Spleen (tissue), 13 donors: ENCODE measurements at places on chromosomes 12 and 14.
A peak's percentile ranks its signal among the peaks of the same experiment; 100 is the strongest.

DNA sequence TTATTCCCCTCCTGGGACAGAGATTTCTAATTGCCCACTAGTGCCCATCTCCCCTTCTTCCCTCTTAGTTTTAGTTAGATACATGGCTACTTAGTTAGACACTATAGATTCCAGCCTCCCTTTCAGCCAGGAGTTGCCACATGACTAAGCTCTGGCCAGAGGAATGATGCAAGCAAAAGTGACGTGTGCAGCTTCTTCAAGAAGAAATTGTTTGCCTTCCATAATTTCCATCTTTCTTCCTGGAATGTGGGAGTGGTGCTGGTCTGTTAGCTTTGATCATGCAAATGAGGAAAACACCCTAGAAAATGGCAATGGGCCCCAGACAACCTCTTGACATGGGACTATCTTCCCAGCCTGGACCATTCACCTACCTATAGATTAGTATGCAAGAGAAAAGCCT lies 21.4 kb downstream of the CCDC177 start:
- DNase-seq, result no peak

DNA sequence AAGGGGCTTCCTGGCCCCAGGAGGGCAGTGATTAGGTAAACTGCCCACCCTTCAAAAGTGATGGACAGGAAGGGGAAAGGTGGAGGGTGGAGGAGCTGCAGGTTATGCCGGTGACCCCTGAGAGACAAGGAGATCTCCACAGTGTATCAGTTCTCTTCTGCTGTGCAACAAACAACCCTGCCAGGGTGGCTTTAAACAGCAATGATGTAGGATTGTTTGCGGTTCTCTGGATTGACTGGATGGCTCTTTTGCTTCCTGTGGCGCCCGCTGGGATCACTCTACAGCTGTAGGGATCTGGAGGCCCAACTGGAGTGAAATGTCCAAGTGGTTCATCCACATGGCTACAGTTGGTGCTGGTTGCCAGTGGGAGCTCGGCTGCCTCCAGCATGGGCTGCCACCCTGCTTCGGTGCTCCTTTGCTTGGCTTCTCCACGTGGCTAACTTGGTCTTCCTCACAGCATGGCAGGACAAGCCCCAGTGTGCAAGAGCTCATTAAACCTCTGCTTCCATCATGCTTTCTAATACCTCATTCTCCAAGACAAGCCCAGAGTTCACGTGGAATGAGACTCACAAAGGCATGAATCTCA lies 8.6 kb upstream of the ANKRD9 start:
- no peak for DNase-seq

DNA sequence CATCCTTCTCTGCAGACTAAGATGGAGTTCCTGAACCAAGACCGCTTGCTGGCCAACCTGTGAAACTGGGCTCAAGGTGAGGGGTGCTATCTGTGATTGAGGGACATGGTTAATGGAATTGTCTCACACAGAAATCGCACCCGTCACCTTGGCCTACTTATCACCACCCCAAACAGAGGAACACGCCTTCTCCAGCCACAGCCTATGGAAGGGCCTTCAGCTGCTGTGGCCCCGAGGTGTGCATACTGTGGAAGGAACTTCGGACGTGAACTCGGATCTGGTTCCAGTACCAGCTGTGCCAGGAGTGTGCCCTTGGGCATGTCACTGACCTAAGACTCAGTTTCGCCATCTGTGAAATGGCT lies 44.4 kb downstream of the EVL start:
- DNase-seq, result no peak

DNA sequence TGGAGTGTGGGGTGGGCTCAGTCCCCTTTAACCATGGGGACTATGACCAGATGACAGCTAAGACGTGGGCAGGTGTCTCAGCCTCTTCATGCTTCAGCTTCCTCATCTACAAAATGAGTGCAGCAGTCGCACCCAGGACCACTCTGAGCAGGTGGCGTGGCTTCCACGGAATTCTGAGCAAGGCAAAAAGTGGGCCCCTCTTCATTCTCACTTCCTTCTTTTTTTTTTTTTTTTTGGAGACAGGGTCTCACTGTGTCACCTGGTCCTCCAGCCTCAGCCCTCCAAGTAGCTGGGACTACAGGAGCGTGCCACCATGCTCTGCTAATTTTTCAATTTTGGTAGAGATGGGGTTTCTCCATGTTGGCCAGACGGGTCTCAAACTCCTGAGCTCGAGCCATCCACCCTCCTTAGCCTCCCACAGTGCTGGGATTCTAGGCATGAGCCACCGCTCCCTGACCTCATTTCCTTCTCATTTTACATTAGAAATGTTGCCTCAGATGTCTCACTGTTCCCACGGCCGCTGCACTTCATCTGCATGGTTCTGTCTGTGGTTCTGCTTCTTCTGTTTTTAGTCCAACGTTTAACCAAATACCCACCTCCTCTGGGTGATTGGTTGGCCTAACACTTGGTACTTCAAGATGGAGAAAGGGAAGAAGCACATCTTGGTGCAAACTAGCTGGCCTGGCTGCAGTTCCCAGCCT lies 41.3 kb upstream of the BCL7A start:
- peak; percentile 82 for DNase-seq

- DNase-seq, result no peak
These were observed 86.6 kb downstream of the PPP1R12A start for GRCh38 chr12:79848339-79848738.

DNA sequence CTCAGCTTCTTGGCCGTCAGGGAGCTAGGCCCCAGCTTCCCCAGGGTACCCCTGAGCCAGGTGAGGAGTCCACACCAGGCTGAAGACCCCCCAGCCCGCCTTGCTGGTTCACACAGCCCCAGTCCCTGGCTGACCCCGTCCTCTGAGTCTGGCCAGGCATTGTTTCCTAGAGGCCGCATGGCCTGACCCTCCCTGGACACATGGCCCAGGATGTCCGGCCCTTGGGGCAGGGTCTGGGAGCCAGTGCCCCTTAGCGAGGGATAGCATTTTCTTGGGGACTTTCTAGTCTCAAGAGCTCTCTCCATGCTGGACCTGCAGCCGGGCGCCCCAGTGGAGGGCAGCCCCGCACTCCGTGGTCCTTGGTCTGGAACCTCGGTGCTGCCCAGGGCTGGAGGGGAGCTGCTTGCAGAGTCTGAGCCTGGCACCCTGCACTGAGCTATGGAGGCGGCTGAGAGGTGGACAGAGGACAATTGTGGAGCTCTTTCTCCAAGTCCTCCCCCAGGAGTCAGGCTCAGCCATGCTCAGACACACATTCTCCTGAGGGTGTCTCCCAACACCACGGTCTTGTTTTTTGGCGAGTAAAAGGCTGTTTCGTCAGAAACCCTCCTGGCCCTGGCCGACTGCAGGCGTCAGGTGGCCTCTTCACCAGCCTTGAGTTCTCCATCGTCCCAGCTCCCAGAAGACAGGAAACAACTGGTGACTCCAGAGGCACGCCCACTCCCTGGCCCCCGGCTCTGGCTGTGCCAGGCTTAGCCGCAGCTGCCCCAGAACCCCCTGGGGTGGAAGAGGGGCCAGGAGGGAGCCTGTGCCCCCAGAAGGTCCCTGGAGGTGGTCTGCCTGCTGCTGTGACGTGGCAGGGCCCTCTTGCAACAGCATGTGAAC lies 17.6 kb upstream of the CRIP2 start:
- DNase-seq, result no peak

GRCh38 chr12:16492820-16493797 lies 112.9 kb downstream of the LMO3 start:
- DNase-seq, result no peak

- DNase-seq, result no peak
These were observed 4.1 kb upstream of the WIF1 start for GRCh38 chr12:65125247-65125646.

- DNase-seq, result no peak
These were observed 353.8 kb downstream of the RAD51B start for GRCh38 chr14:68173227-68173972.

DNA sequence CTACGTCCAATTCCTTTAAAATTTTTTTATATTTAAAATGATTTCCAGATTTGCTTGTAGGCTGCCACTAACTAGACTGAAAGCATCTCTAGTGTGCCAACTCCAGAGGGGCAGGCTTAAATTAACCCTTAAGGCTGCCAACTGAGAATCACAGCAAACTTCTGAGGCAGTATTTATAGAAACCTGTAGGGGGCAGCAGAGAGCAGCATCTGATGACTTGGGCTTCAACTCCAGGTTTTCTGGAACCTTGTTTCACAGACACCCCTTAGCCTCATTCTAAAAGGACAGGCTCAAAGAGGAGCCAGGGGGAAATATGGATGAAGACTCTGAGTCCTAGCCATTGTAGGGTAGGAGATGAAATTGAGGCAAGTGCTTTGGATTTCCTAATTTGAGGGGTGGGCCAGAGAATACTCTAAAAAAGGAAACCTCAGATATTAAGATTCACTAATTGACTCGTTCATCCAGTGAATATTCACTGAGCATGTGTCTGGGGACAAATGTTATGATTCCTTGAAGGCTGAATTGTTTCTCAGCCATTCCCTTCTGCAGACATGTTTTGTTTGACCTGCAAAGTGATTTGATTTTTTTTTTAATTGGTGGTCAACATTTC lies 63.3 kb upstream of the HSPB8 start:
- DNase-seq, result no peak

GRCh38 chr12:32457251-32458025 lies 58.1 kb downstream of the FGD4 start:
- no peak for DNase-seq

DNA sequence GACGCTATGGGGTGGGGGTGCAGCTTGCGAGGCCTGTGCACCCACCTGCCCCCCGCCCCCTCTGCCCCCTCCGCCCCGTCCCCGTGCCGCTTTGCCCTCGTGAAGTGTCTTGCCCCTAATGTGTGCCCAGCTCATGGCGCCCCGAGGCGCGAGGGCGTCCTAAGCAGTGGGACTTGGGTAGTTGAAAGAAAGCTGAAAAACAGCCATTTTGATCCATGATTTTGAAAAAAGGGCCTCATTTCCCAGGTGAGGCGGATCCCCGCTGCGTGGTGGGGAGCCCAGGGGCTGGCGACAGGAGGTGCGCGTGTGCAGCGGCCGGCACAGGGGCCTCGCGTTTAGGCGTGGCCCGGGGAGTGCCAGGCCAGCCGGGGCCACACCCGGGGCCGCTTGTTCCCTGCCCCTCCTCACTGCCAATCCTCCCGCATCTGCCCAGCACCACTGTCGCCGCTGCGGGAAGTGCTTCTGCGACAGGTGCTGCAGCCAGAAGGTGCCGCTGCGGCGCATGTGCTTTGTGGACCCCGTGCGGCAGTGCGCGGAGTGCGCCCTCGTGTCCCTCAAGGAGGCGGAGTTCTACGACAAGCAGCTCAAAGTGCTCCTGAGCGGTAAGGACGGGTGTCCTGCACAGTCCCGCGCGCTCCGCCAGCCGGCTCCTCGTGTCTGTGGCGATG lies 11.8 kb downstream of the ZFYVE21 start:
- DNase-seq, result no peak

DNA sequence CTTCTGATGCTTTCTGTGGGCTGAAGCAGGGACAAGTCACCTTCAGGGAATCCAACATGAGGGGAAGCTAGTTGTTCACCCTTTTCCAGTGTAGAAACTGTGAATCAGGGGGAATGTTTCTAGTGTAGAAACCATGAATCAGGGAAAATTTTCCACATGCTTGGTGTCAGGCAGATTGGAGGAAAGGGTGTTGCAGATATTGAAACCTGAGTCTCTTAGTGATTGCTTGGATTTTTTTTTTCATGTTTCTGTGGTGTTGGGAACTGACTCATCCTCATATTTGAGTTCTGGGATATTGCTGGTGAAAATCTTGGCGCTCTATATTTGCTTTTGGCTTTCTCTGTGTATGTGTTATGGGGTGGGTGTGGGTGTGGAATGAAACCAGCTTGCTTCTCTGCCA lies 144.5 kb upstream of the FBXO33 start:
- DNase-seq, result no peak

- no peak for DNase-seq
These were observed 124.2 kb downstream of the NTF3 start for GRCh38 chr12:5556033-5556614.

- DNase-seq, result no peak
These were observed 132.4 kb downstream of the KCNA5 start for GRCh38 chr12:5176036-5176435.

DNA sequence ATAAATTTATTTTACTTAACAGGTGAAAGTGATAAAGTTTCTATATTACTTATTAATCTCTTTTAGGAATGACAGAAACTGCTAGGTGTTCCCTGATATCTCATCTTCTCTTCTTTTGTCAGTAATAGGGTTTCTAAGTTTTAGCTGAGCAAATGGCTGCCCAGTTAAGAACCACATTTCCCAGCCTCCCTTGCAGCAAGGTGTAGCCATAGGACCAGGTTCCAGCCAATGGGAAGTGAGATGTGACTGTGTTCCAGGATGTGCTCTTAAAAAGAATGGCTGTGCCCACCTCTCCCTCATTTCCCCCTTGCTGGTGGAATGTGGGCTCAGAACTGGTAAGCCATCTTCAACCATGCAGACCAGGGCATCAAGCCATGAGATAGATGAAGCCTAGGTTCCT lies 165.6 kb downstream of the HELB start:
- no peak for DNase-seq

DNA sequence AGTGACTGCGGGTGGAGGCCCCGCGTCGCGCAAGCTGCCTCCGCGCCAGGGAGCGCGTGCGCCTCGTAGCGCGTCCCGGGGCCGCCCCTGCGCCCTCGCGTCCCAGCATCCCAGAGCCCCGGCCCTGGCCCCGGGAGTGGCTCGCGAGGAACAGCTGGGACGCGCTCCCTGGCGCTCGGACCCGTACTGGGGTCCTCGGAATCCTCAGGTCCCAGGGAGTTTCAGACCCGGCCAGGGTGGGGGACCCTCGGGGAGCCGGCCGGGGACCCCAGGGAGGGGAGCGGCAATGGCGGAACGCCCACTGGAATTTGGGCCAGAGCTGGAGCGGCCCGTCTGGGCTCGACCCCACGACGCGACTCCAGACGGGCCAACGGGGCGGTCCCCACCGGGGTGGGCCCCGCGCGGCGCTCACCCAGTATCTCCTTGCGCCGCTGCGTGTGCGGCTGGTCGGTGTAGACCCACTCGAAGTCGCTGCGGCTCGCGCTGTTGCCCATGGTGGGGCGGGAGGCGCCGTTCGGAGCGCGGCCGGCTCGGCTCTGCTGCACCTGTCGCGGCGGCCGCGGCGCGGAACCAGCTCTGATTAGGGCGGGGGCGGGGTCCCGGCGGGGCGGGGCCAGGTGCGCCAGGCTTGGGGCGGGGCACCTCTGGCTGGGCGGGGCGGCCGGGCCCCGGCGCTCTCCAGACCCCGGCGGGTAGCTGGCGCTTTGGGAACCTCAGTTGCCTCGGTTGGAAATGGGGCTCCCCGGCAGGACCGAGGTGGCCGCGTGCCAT lies at the start of gene DEGS2:
DEGS2 (minus strand) TSS at position 552 of the 771 bp plus-strand sequence; CDS start at position 494, 58 bp downstream.
- peak; percentile 89 for DNase-seq

DNA sequence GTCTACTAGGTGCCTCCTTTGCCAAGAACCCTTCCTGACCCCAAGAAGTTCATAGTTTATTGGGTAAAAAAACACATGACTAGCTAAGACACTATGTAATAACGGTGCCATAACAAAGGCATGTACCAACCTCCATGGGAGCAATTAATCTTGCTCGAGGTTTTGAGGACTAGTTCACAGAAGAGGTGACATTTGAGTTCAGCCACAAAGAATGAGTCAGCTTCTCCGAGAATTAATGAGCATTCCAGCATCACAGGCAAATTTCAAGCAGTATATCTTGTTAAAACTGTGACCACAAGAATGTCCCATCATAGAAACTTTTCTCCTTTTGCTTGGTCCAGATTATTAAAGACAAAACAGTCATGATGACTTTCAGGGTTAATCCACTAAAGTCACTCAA lies 113.0 kb upstream of the RAP1B start:
- no peak for DNase-seq
